ENCODE measurements at places on chromosomes 11 and 22. TPM values are rescaled to one million over a fixed set of nuclear protein-coding genes. Genes with fewer than 3 reads are reported as not detected.

- DNase-seq: no peak
Measured at GRCh38 chr11:123559523-123559955, 94.9 kb downstream of the SCN3B start.

- no peak for DNase-seq
Measured at GRCh38 chr11:80944758-80945157, 1503.9 kb upstream of the TENM4 start.

DNA sequence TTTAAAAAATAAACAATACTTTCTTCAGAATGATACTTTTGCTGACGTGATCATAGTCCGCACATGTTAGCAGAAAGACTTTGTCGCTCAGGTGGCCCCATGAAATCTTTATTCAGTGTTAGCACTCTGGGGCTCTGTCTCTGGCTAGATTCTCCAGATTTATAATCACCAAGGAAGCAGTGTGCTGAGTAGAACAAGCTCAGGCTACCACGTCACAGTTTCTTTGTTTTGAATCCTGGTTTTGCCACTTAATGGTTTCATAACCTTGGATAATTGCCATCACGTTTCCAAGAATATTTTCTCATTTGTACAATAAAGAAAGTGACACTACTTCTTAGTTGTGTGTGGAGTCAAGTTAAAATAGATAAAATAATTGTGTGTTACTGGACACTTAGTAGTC is 3.9 kb upstream of the MUC15 start:
- no peak for DNase-seq

DNA sequence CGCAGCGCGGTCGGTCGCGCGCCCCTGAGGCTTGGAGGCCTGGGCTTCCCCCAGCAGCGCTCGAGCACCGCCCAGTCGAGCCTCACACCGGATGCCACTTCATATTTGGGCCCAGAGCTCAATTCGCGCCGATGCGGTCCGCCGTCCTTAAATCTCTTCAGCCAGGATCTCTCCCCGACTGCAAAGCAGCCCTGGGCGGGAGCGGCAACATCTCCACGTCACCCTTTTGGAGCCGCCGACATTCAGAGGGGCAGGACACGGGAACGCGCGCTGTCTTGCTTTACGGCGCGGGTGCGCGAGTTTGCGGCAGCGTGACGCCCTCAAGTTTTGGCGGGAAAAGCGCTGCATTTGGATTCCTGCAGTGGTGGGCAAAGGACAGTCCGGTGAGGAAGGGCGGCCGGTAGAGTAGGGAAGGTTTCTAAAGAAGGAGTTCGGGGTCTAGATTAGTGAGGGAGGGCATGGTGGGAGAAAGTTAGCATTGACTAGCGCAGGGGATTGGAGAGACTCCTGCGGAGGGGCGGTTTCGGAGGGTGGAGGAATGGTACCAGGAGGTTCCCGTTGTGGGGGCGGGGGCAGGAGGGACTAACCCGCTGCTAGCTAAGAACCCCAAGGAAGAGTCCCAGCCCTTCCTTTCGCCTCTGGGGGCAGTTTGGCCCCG is 796 bp downstream of the CHEK1 start:
- DNase-seq: peak; percentile 84

DNA sequence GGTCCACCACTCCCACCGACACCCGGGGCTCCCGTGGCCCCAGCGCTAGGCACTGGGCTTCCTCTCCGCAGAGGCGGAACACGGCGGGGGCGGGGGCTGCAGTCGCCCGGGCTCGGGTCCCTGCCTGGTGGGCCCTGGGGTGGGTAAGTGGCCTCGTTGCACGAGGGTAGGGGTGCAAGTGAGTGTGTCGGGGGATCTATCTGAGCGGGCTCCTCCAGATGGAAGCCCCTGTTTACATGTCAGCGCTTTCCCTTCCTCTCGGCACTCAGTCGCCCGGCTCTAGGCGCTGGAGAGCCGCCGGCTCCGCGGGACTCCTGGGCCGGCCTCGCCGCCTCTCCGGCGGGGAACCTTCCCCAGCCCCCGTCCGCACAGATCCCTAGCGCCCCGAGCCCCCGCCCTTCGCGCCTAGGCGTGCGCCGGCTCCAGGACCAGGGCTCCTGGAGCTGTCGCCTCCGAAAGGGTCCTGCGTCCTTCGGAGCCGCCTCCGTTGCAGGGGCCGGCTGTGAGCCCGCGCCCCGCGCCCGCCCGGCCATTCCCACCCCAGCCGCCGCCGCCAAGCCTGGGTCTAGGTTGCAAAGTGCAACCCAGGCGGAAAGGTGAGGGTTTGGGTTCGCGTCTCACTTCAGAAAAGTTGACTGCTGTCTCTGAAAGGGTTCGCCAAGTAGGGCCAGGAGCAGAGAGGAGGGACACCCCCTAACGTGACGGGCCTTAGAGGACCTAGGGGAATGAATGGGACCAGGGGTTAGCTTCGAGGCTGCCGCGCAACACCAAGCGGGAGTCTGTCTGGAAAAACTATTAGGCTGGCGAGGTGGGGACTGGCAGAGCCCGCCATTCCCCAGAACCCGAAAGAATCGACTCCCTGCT is 978 bp downstream of the FLI1 start:
- no peak for DNase-seq

GRCh38 chr22:45124176-45124847 is 39.4 kb upstream of the NUP50 start:
- no peak for DNase-seq

GRCh38 chr11:126328001-126328390 is 24.1 kb downstream of the DCPS start:
- DNase-seq: no peak

DNA sequence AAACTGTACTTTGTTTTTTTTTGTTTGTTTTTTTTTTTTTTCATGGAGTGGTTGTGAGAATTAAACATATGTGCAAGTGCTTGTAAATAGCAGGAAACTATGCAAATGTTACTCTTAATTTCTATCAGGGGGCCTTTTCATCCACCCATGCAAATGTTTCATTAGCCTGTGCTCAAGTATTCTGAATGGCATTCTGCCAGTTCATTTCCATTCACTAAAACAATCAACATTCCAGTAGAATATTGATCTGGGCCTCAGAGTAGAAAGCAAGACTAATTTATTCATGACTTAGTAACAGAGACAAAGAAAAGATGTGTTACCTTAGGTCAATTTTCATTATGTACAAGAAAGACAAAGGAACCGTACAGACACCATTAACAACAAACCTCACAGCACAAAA is 971.4 kb downstream of the DLG2 start:
- DNase-seq: no peak

- DNase-seq: no peak
Measured at GRCh38 chr11:122998727-122999366, 17.2 kb upstream of the BSX start.

- no peak for DNase-seq
Measured at GRCh38 chr11:111908639-111909305, 2.8 kb downstream of the CRYAB start.

- DNase-seq: no peak
Measured at GRCh38 chr11:16964501-16964900, 49.7 kb downstream of the PLEKHA7 start.

DNA sequence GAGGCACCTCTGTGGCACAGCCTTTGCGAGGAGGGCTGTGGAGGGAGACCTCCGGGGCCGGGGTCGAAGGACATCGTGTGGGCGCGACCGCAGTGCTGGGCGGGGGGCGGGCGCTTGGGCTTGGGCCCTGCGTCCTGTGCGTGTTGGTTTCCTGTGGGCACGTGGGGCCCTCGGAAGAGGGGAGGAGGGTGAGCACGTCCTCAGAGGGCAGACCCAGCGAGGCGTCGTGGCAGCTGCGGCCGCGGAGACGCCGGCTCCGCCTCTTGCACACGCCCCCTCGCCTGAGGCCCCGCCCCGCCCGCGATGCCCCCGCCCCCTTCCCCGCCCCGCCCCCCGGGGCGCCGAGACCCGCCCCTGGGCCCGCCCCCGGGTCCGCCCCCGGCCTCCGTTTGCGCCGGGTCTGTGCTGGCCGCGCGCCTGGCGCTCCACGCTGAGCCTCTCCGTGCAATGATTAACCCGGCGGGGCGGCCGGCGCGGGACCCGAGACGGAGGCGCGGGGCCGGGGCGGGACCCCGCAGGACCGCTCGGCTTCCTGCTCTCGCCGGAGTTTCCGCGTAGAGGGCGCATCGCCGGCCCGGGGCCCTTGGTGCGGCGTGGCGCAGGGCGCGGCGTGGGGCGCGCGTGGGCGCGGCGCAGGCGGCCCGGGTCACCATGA is at the start of gene PRR5:
PRR5 (plus strand) TSS at position 381 of the 655 bp plus-strand sequence; CDS start at position 652, 271 bp downstream.
- DNase-seq: no peak

- no peak for DNase-seq
Measured at GRCh38 chr22:39528080-39528661, 4.4 kb downstream of the RPS19BP1 start.

DNA sequence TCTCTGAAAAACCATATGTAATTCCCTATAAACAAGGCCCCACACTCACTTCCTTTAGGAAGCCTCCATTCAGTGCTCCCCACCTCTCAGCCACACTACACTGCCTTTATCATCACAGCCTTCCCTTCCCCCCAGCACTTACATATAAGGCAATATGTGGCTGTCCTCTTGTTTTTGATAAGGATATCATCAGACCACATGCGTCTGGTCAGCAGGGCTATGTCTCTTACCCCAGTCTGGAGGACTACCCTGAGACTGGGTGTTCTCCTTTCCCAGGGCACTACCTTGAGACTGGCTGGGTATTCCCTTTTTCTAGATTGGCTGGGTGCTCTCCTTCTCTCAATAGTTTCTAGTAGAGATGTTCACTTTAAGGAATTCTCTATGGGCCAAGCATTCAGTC is 7.8 kb downstream of the KCNE3 start:
- no peak for DNase-seq

DNA sequence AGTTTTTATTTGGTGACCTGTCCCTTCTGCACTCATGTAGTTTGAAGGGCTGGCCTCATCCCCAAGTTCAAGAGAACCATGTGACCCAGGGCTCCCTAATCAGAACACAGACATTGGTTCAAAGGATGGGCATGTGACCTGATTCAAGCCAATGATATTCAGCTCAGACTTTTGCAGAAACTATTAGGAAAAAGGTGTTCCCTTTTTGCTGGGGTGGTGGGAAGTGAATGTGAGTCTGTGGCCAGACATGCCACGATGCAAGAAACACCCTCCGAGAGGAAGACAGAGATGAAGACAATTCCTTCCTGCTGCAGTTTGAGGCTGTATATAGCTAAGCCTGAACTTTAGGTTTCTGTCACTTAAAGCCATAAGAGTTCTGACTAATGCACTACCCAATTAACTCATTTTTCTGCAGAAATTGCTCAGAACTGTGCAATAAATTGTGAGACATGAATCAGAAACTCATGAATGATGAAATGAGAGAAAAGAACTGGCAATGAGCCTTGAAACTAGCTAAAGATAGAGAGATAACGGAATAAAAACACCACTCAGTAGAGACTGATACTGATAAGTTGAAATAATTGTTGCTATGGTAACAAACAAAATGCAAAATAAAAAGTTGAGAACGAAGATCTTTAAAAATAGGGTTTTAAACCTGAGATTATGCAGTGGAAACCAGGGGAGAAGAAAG is 9.2 kb upstream of the MAPK1 start:
- DNase-seq: no peak

- DNase-seq: no peak
Measured at GRCh38 chr22:32311551-32312071, 46.1 kb upstream of the RFPL3 start.

DNA sequence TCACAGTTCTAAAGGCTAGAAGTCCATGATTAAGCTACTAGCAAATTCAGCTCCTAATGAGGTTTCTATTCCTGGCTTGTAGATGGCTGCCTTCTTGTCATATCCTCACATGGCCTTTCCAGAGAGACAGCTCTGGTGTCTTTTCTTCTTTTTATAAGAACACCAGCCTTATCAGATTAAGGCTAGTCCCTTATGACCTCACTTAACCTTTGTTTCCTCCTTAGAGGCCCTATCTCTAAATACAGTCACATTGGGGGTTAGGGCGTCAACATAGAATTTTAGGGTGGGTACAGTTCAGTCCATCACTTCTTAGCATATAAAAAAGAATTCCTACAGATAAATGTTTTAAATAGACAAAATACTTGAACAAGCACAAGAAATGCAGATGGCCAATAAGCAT is 18.2 kb upstream of the CLPB start:
- DNase-seq: no peak

- no peak for DNase-seq
Measured at GRCh38 chr11:14308897-14309387, 50.0 kb downstream of the RRAS2 start.

DNA sequence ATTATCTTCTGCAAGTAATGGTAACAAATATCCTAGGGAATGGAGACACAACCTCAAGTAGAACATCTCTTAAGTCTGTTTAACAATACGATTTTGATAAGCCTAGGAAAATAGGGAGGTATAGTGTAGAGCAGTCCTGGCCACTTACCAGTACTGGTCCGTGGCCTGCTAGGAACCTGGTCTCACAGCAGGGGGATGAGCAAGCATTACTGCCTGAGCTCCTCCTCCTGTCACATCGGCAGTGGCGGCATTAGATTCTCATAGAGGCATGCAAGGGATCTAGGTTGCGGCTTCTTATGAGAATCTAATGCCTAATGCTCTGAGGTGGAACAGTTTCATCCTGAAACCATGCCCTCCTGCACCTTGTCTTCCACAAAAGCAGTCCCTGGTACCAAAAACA is 4.4 kb downstream of the OR51V1 start:
- no peak for DNase-seq

DNA sequence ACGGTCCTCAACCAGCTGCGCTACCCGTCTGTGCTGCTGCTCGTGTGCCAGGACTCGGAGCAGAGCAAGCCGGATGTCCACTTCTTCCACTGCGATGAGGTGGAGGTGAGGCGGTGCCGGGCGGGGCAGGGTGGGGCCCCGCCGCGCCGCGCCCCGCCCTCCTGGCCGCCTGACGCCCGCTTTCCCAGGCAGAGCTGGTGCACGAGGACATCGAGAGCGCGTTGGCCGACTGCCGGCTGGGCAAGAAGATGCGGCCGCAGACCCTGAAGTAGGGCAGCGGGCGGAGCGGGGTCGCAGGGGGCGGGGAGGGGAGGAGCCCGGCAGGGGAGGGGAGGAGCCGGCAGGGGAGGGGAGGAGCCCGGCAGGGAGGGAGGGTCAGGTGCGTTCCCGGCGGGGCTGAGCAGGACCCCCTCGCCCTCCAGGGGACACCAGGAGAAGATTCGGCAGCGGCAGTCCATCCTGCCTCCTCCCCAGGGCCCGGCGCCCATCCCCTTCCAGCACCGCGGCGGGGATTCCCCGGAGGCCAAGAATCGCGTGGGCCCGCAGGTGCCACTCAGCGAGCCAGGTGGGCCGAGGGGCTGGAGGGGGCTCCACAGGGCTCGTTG is 14.7 kb downstream of the EPS8L2 start:
- DNase-seq: no peak

- no peak for DNase-seq
Measured at GRCh38 chr11:132131961-132132360, 761.5 kb downstream of the NTM start.

The TMPRSS4 gene
- 28.3 TPM for polyA plus RNA-seq

The SIAE gene
- polyA plus RNA-seq: 35.3 TPM

The EFCAB6 gene
- polyA plus RNA-seq: 5.9 TPM

The LARGE1 gene
- polyA plus RNA-seq: 29.6 TPM

The FREY1 gene
- polyA plus RNA-seq: 1.4 TPM

The MAML2 gene
- polyA plus RNA-seq: 29.6 TPM

The OR5A1 gene
- not detected for polyA plus RNA-seq

The CRYBB3 gene
- polyA plus RNA-seq: 0.43 TPM

The PGA5 gene
- 0.19 TPM for polyA plus RNA-seq

The CDKN1C gene
- 210 TPM for polyA plus RNA-seq

The ST13 gene
- 632 TPM for polyA plus RNA-seq

The OR2AG2 gene
- 0.04 TPM for polyA plus RNA-seq

The SHISA8 gene
- polyA plus RNA-seq: 1.1 TPM

The MN1 gene
- polyA plus RNA-seq: 7.8 TPM

The NRXN2 gene
- 27.2 TPM for polyA plus RNA-seq

Data from left renal cortex interstitium (tissue), 4 donors.